Thymus (tissue), 14 donors: ENCODE measurements at places on chromosomes 1 and 21.

- no peak for DNase-seq
Measured at GRCh38 chr1:233496993-233497392, 116.9 kb upstream of the KCNK1 start.

DNA sequence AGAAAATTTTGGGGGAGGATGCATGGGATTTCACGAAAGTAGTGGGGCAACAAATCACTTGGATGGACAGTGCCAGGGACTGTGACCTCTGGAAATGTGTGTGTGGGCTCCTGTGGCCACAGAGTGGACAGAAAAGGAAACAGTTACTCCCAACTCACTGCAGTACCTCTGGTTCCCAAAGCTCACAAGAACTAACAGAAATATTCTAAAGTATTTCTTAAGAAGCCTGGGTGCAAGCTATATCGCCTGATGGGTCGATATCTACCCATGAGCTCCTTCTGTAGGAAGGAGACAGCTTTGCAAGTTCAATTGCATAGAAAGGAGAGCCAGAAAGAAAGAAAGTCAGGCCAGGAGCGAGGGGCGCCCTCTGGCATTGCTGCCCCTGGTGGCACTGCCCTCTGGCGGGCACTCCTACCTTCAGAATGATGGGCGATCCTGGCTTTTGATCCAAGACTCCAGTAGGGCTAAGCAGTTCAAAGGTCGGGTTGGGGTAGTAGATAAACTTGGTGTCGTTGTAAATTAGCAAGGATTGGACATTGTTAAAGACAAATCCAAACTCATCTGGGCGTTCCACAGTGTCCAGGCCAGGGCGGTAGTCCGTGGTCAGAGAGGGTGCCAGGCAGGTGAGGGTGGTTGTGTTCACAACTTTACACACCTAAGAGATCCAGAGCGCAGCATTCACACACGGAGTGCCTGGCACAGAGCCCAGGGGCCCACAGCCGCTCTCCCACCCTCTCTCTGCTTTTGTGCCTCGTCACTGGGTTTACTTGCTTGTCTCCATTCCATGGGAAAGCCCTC lies 134.7 kb upstream of the CD34 start:
- DNase-seq: no peak

DNA sequence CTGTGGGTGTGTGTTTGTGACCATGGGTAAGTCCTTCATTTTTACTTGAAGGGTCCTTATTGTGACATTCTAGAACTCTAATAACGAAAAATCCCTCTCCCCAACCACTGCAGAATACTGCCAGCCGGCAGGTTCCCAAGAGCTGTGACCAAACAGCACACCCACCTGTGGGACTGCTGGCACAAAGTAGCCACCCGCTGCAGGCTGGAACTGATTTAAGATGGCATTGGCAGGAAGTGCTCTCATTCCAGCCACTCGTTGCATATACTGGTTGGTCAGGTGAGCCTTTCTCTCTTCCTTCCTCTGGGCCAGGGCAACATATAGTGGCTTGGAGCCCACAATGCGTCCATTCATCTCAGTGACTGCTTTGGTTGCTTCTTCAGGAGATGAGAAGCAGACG lies 11.6 kb downstream of the PABPC4 start:
- DNase-seq: no peak

GRCh38 chr1:108314815-108315214 lies 70.9 kb upstream of the NBPF4 start:
- DNase-seq: no peak

- DNase-seq: no peak
Measured at GRCh38 chr1:38896169-38896568, 14.8 kb upstream of the GJA9 start.

GRCh38 chr1:240178366-240178765 lies 86.7 kb downstream of the FMN2 start:
- DNase-seq: no peak

GRCh38 chr1:189805735-189806134 lies 671.9 kb downstream of the BRINP3 start:
- DNase-seq: no peak
